AG04450 (cell line): ENCODE measurements at places on chromosomes 12 and 14. TPM values are rescaled to one million over a fixed set of nuclear protein-coding genes. Genes with fewer than 3 reads are reported as not detected.

The HOXC10 gene
- polyA plus RNA-seq = not detected in 2 replicates

The ITPK1 gene
- 13.6 and 19.4 TPM in 2 replicates for polyA plus RNA-seq

The GUCY2C gene
- not detected in 2 replicates for polyA plus RNA-seq

The LRIG3 gene
- polyA plus RNA-seq = 58.2 and 80.1 TPM in 2 replicates

The KERA gene
- not detected in 2 replicates for polyA plus RNA-seq

The SLC2A14 gene
- 0.12 and 0.17 TPM in 2 replicates for polyA plus RNA-seq

The TSPAN19 gene
- not detected in 2 replicates for polyA plus RNA-seq

The CCDC184 gene
- 0.24 and 0.32 TPM in 2 replicates for polyA plus RNA-seq

The PIWIL1 gene
- polyA plus RNA-seq = not detected in 2 replicates

The RNASE7 gene
- not detected in 2 replicates for polyA plus RNA-seq

- DNase-seq = no peak
Observed at GRCh38 chr12:6724409-6724797, 557 bp downstream of the COPS7A start.

- no peak for DNase-seq
Observed at GRCh38 chr12:61629702-61630101, 630.5 kb upstream of the USP15 start.

GRCh38 chr14:23113431-23114119 is 5.5 kb downstream of the CEBPE start:
- no peak for DNase-seq

- DNase-seq = no peak
Observed at GRCh38 chr14:84436528-84436927, 1093.4 kb upstream of the FLRT2 start.

GRCh38 chr12:74980510-74980909 is 229.1 kb downstream of the KCNC2 start:
- no peak for DNase-seq

- DNase-seq = no peak
Observed at GRCh38 chr14:58690801-58691516, 53.2 kb downstream of the DACT1 start.

DNA sequence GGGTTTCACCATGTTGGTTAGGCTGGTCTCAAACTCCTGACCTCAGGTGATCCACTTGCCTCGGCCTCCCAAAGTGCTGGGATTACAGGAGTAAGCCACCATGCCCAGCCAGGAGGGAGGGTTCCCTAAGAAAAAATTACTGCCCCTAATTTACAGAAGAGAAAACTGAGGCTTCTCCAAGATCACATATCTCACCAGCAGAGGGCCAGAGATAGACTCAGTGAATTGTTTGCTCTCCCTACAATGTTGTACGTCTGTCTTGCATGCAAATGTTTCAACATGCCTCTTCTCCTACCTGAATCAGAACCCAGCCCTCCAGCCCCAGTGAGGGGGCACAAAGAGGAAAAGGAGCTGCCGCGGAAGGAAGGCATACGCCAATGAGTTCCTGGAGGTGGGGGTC is 48.3 kb upstream of the TMEM263 start:
- DNase-seq = no peak

DNA sequence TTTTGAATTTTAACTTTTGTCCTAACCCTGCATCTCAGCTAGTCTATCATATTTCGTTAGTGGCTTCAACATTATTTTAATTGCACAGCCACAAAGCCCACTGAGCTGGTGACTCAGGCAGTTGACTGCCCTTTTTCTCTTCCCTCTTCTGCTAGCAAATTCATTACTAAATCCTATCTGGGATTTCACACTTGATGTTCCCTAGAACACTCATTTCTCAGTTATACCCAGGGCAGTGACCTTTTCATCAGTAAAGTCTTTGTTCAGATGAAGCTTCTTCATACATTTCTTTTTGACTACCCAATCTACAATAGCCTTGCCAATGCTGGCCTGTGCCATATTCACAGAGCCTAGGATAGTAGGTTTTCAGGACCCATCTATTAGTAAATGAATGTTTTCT is 107.0 kb downstream of the ATXN7L3B start:
- DNase-seq = no peak

GRCh38 chr12:128055567-128055966 is 211.4 kb upstream of the TMEM132C start:
- DNase-seq = no peak

DNA sequence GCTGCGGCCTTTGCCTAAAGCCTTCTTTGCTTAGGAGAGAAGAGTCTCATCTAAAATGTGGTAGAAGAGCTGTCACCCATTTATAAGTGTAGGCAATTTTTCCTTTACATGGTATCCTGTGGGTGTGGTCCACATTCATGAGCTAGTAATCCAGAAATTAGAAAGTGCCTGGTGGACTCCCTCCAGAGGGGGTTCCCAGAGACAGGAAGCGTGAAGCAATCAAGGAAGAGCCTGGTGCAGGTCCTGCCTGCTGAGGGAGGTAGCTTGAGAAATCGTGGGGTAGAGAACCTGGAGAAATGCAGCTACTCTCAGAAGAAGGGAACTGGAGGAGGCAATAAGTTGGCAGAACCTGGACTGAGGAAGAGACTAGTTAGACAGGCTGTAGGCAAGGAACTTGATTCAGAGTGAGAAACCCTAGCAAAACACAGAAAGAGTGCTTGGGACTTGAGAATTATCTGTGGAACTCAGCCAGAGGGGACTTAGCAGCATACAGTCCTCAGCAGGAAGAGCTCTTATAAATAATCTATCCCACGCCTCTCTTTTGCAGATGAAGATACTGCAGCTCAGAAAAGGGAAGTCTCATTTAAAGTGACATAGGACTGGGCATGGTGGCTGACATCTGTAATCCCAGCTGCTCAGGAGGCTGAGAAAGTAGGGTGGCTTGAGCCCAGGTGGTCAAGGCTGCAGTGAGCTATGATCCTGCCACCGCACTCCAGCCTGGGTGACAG is 182.4 kb upstream of the CCND2 start:
- no peak for DNase-seq

GRCh38 chr14:105091054-105091516 is 25.9 kb upstream of the GPR132 start:
- no peak for DNase-seq

- DNase-seq = no peak
Observed at GRCh38 chr12:111585690-111586089, 13.4 kb downstream of the ATXN2 start.

- DNase-seq = no peak
Observed at GRCh38 chr12:14907953-14908352, 22.3 kb upstream of the MGP start.

DNA sequence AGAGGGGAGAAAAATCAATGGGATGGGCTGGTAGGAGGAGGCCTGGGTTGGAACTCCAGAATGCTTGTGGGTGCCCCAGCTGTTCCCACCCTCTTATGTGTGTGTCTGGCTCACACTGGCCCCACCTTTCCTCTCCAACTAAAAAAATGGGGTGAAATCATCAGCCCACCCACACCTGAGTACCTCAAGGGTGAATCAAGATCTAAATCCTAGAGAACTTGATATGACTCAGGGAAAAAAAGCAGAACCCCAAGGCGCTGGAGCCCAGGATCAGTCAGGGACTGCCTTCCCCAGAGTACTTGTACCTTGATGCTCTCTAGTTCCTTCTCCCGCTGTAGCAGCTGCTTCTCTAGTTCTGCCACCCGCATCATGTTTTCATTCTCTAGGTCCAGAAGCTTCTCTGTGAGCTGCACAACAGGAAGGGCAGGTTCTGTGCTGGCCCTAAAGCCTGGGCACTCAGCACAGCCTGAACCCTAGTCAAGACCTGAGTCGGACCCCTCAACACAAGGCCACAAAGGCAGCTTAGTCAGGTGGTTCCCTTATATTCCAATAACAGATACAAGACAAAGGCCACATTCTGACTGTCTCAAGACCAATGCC is 29.7 kb downstream of the PRPF40B start:
- DNase-seq = no peak

DNA sequence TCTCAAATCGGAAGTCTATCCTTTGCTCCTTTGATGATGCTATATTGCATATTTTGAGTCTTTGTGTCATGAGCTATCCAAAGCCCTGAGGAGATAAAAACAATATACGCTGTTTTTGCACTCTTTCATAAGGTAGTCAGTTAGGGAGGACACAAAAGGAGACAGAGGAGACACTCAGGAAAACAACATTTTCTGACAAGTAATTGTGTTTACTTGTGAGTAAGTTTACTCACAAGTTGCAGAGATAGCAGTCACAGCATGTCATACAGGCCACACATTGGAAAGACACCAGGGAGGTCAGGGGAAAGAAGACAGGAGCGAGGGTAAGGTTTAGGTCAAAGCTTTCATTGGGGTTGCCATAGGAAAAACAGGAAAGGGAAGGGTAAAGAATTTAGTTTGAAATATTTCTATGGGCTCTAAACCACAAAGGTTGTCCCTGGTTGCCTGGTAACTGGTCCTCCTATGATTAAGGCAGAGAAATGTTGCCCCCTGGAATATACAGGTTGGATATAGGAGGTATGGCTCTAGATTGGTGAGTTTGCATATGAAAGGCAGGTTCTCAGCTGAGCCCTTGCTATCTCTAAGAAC is 7.4 kb upstream of the GABARAPL1 start:
- DNase-seq = no peak

- DNase-seq = no peak
Observed at GRCh38 chr14:90302529-90303303, 29.0 kb downstream of the NRDE2 start.

GRCh38 chr12:121781484-121781997 is 11.9 kb downstream of the RHOF start:
- DNase-seq = no peak

- peak; percentile 49 for DNase-seq
Observed at GRCh38 chr14:85607651-85608081, 77.7 kb downstream of the FLRT2 start.
